ENCODE measurements at places on chromosomes 4 and X. TPM values are rescaled to one million over a fixed set of nuclear protein-coding genes. Genes with fewer than 3 reads are reported as not detected.

- DNase-seq, result no peak
- peak overlapping the region; percentile 20 for H3K4me3 ChIP-seq
- H3K27ac ChIP-seq, result no peak overlapping the region
- H3K36me3 ChIP-seq, result no peaks in the 10 kb centered on the region
- peaks cover 84% of the 10 kb centered on the region for H3K27me3 ChIP-seq
These were observed 14.7 kb upstream of the PITX2 start for GRCh38 chr4:110637408-110638088.

- H3K36me3 ChIP-seq, result no peaks in the 10 kb centered on the region
- H3K27me3 ChIP-seq, result no peaks in the 10 kb centered on the region
- no peaks in the 10 kb centered on the region for H3K4me1 ChIP-seq
- H3K4me3 ChIP-seq, result no peak overlapping the region
These were observed 31.1 kb upstream of the CLNK start for GRCh38 chr4:10715696-10716095.

The TRPC5OS gene
- total RNA-seq, result not detected

GRCh38 chr4:168162604-168163003, 70.3 kb downstream of the ANXA10 start:
- no peak overlapping the region for H3K27ac ChIP-seq
- H3K27me3 ChIP-seq, result no peaks in the 10 kb centered on the region
- H3K4me1 ChIP-seq, result no peaks in the 10 kb centered on the region
- H3K36me3 ChIP-seq, result no peaks in the 10 kb centered on the region

The CENPU gene
- 11.4 TPM for total RNA-seq

The NPY2R gene
- 0.42 TPM for total RNA-seq

DNA sequence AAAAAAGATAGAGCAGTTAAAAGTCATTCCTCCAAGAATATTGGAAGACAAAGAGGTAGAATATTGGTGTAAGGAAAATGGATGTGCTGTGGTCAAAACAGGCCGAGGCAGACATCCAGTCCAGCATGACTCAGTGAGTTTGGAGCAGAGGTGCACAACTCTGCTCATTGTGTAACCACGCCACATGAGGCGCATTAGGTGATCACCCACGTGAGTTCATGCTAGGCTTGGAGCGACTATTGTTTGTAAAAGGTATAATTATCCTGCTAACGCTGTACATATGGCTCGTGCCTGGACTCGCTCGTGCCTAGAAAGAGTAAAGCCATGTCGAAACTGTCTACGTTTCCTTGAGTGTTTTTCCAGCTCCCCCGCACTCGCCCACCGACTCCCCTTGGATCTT, 23.9 kb downstream of the C4orf54 start:
- DNase-seq, result no peak
- no peak overlapping the region for H3K4me3 ChIP-seq
- H3K4me1 ChIP-seq, result no peaks in the 10 kb centered on the region
- no peak overlapping the region for H3K27ac ChIP-seq

DNA sequence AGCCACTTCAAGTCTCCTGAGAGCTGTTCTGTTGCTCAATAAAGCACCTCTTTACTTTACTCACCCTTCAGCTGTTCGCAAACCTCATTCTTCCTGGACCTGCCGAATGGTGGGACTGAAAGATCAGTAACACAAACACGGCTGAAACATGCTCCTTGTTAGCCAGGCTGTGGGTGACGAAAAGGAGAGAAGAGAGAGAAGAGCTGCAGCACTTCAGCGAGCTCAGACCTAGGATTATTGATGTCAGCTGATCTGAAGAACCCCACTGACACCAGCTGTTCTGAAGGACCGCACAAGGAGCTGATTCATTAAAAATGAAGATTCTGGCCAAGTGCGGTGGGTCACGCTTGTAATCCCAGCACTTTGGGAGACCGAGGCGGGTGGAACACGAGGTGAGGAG, 2020.0 kb upstream of the ADGRL3 start:
- H3K27ac ChIP-seq, result no peak overlapping the region
- DNase-seq, result no peak
- H3K27me3 ChIP-seq, result no peaks in the 10 kb centered on the region
- no peaks in the 10 kb centered on the region for H3K36me3 ChIP-seq
- H3K4me3 ChIP-seq, result no peak overlapping the region
